ENCODE measurements at places on chromosomes 16 and 17.

DNA sequence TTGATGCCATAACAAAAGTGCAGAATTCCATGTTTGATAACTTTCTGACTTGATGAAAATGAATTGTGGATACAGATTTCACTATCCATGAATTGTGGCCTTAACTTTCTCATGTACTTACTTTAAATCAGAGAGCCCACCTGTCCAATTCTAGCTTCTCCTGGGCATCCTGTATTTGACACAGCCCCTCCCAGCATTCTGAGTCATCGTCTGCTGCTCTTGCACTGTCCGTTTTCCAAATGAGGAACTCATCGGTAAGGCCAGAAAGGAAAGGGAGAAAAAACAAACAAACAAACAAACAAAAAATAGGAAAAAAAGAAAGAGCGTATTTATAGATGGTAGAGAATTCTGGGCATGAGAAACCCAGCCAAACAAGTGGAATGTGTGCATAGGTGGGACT is 361.6 kb downstream of the WWOX start:
- DNase-seq = no peak

GRCh38 chr17:2701161-2701995 is 10.2 kb downstream of the CLUH start:
- DNase-seq = no peak

DNA sequence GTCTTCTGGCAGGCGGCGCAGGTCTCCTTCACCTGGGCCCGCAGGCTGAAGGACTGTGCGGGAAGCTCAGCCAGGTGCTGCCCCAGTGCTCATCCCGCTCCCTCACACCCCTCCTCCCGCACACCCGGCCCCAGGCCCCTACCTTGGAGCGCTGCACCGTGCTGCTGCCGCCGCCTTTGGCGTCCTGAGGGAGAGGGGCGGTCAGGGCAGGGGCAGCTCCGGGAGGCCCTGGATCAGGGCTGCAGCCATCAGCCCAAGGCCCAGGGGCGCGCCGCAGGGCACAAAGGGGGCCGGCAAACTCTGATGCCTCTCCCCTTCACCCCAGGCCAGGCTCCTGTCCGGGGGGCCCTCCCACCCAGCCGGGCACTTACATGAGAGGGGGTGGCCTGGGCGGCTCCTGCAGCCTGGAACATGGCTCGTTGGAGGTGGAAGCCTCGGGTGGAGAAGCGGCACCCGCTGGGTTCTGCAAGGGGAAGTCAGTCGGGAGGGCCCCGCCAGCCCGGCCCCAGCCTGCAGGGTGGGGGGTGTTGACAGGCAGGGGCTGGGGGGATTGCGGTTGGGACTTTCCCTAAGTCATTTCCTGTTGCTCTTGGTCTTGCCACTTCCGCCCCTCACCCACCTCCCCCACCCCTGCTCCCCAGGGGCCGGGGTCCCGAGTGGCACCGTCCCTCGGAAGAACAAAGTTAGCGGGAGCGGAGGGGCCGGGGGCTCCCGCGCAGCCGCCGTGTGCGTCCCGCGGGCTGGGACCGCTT is 863 bp downstream of the LIMD2 start:
- no peak for DNase-seq

DNA sequence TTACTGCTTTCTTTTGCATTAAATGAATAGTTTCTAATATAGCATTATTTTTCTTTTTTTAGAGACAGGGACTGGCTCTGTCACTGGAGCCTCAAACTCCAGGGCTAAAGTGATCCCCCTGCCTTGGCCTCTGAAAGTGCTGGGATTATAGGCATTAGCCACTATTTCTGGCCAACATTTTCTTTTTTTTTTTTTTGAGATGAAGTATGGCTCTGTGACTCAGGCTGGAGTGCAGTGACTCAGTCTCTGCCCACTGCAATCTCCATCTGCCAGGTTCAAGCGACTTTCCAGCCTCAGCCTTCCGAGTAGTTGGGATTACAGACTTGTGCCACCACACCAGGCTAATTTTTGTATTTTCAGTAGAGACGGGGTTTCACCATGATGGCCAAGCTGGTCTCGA is 2.0 kb upstream of the DUXB start:
- no peak for DNase-seq

GRCh38 chr17:45302649-45303173 is 14.1 kb downstream of the MAP3K14 start:
- no peak for DNase-seq

DNA sequence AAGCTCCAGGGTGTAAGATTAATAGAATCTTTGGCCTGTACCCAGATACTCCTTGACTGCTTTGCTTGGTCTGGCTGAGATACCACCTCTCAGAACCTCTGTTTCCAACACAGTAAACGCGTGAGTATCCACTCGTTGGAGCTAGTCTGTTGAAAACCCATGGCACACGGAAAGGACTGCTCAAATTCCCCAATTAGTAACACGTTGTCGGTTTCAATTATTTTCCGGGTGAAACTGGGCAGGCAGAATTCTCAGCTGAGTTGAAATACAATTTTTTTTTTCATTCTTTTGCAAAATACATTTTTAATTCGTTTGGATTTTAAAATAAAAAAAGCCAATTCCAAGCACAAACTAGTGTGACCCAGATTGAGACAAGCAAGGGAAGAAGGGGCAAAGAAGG is 120.5 kb downstream of the MAF start:
- DNase-seq = no peak

GRCh38 chr16:47461598-47462266 is 601 bp downstream of the PHKB start:
- DNase-seq = no peak

- peak; percentile 41 for DNase-seq
Measured at GRCh38 chr16:81127051-81127450, 30.9 kb upstream of the GCSH start.

Data from AG04450 (cell line).